Stimulated activated CD8-positive, alpha-beta memory T cell treated with anti-CD3 and anti-CD28 coated beads, Interleukin-2, amount 100 ng/mL, for 48 hours (primary cell): ENCODE measurements at places on chromosomes 3 and 15.

DNA sequence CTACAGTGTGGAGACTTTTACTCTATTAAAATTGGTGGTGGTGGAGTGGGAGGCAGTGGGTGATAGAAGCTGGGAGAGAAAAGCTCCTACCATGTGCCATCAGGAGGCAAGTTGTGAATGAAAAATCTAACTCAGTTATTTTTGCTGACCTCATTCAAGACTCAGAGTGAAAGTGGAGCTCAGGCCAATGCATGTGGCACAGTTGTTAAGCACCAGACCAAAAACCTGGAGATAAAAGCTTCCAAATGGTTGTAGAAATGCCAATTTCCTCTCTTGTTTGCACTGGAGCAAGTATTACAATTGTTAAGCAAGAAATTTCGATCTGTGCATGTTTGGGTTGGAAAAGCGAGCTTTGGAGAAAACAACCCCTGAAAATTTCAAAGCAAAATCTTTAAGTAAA, 81.5 kb upstream of the PRICKLE2 start:
- DNase-seq, result no peak

GRCh38 chr15:45148076-45149059, 18.6 kb downstream of the DUOX1 start:
- DNase-seq, result no peak

- DNase-seq, result no peak
These were observed 79.3 kb upstream of the POLG start for GRCh38 chr15:89413877-89414276.

DNA sequence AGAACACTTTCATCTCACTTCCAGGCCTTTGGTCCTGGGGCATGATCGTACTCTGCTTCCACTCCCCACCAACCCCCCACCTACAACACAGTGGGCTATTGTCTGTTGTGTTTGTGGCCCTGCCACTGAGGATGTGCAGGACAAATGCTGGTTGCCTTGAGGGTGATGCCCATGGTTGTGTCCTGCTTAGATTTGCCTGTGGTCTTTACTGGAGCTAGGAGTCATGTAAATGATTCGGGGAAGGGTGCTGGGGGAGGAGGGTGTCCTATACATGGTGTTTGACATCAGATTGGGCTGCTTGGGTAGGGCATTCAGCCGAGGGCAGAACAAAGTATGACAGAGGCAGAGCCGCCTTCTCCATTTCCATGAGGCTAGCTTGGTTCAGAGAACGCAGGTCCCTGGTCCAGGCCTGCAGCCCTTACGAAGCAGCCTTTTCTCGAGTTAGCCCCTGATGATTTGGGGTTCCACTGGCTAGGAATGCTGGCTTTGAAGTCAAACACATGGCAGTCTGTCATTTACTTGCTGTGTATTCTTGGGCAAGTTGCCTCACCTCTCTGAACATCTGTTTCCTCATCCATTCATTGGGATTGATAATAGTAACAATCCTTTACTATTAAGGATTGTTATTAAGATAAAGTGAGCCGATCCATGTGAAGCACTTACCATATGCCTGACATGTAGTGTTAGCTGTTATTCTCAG, 6.9 kb downstream of the CORO2B start:
- DNase-seq, result no peak

- no peak for DNase-seq
These were observed 16.6 kb upstream of the EHHADH start for GRCh38 chr3:185270262-185270955.

DNA sequence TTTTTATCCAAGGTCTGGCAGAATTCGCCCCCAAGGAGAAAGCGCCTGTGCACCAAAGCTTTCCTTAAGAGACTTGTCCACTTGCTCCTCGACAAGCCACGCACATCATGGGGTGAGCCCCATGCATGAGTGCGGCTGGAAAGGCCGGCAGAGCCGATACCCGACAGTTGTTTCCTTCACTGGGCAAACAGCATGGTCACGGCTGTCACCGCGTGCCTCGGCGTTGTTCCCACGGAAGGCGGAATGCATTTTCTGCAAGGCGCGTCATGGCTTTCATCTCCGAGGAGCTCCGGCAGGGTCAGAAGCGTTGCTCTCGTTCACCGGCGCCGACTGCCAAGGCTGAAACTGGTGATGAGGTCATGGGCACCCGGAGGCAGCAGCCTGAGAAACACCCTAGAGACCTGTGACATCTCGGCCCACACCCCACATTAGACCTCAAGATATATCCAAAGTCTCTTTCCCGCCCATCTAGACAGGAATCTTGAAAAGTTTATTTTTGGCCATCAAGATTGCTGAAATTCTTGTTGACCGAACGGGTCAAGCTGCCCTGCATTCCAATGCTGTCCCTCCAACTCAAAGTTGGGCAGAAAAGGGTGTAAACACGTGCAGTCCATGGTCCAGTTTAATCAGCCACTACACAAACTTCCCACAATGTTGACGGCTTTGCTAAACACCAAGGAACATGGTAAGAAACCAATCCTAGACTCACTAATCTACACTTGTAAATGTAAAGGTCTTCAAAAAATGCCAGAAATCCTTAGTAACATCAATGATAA, 604 bp upstream of the TJP1 start:
- no peak for DNase-seq

GRCh38 chr15:56741541-56741940, 8.2 kb upstream of the ZNF280D start:
- no peak for DNase-seq

GRCh38 chr3:15778332-15778858, 19.4 kb downstream of the ANKRD28 start:
- no peak for DNase-seq

DNA sequence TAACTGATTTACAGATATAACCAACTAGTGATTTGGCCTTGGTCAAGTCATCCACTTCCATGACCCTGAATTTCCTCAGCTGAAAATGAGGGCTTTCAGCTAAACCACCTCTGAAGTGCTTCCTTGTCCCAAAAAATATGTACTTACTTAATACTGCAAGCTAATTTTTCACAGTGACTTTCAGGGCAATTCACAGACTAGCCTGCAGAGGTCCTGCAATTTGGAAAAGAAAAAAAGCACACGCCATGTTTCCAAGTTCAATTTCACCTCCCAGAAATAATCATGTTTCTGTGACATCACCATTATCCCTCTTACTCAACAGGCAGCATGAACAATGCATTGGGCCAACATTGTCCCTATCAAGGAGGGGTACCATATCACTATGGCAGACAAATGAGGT, 218.2 kb downstream of the SHOX2 start:
- DNase-seq, result no peak

DNA sequence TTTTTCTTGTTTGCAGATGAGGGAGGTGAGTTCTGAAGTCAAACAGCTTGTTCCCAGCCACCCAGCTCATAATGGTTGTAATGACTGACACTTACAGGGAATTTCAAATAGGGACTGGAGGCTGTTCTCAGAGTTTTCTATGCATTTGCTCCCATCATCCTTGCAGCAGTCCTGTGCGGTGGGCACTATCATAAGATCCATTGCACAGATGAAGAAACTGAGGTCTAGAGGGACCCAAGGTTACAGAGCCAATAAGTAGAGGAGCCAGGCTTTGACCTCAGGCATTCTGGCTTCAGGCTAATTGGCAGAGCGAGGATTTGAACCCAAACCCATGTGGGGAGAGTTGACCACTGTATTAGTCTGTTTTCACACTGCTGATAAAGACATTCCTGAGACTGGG, 32.4 kb downstream of the FAH start:
- DNase-seq, result no peak

DNA sequence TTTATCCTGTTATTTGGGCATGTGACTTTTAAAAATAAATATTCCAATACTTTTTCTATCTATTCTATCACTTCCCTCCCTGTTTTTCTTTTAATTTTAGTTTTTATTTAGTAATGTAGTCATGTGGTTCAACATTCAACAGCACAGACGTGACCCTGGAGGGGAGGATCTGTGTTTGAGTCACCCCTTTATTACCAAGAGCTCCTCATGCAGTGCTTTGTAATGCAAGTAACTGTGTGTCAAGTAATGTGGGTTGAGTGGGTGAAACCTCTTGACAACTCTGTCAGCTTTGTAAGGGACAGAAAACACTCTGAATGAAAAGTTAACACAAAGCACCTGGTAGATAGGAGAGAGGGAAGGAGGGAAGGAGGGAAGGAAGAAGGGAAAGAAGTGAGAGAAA, 89.7 kb upstream of the FGF12 start:
- DNase-seq, result no peak

DNA sequence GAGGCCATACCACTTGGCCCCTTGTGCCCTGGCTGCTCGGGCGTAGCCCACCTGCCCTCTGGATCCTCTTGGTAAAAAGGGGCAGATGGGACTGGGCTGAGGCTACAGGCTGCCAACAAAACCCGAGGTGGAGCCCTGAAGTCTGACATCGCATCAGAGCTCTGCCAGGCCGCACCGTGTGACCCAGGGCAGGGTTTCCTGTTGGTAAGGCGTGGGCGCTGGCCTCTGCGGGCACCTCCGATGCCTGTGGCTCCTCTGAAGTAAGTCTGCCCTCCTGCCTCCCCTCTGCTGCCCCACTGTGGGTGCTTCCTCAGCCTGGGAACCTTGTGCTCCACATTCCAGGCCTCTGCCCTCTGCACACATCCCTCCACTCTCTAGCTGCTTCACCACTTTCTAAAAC, 8.9 kb downstream of the CHDH start:
- DNase-seq, result no peak

GRCh38 chr15:57605491-57605890, 13.8 kb downstream of the MYZAP start:
- no peak for DNase-seq

- no peak for DNase-seq
These were observed 13.2 kb downstream of the FAM162A start for GRCh38 chr3:122397201-122397600.

- DNase-seq, result no peak
These were observed 49.3 kb downstream of the HES1 start for GRCh38 chr3:194185221-194185620.

- no peak for DNase-seq
These were observed 14.5 kb downstream of the NEK10 start for GRCh38 chr3:27354588-27355203.

DNA sequence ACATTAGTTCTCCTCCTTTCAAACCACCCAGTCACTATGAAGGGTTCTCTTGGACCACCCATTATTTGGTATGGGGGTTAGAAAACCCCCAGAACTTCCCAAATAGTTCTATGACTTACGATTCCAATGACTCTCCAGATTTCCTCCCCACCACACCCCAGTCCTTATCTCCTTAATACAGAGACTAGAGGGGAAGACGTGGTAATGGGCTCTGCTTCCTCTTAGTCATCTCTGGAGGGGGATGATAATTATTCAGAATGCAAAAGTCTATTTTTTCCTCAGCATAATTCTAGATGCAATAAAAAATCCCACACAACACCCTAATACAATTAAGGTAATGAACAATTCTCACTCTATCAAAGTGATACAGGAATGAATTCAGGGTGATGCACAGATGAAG, 48.9 kb upstream of the CFAP161 start:
- DNase-seq, result no peak

GRCh38 chr3:71172189-71172588, 411.3 kb downstream of the FOXP1 start:
- DNase-seq, result no peak

GRCh38 chr3:33915796-33916546, 117.5 kb downstream of the PDCD6IP start:
- no peak for DNase-seq

- DNase-seq, result no peak
These were observed 46.6 kb upstream of the GOLGA8J start for GRCh38 chr15:30036036-30036703.

DNA sequence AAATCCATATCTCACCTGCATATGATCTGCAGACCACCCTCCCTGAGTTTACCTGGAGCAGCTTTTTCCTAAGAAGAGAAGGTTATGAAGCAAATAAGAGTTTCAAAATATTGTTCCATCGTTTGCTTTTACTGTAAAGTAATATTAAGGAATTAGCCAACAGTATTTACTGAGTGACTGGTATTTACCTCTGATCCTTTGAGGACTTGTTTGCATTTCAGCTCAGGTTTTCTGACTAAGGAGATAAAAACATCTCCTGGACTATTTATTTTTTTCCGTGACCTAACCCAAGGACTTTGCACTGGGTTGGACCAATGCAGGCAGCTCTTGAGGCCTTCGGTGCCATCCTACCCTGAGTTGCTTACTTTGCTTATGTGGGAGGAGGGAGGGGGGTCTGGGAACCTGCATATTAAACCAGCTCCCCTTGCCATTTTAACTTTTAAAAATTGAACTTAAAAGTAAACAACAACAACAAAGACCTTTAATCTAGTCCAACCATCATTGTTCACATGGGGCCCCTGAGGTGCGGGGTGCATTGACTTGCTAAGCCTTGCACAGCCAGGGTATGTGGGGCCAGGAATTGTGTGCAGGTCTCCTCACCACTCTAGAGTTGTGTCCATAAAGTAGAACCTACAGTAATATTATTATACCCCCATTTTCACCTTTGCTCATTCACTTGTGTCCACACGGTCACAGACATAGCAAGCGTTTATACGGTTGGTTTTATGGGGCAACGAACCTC, 39.3 kb downstream of the TRAK1 start:
- no peak for DNase-seq

DNA sequence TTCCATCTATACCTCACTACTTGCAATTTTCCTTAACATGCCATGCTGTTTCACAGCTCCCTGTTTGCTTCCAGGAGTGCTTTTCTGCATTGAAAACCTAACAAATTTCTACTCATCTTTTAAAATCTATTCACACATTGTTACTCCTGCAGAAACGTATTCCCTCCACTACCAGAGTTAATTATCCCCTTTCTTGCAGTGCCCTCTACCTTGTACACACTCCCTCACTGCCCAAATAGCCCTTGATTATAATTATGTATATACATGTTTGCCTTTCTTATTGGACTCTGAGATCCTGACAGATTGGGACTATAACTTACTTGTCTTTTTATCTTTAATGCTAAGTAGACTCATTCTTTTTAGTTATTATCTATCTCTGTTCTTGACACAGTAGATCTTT, 325.0 kb downstream of the OXSM start:
- DNase-seq, result no peak

DNA sequence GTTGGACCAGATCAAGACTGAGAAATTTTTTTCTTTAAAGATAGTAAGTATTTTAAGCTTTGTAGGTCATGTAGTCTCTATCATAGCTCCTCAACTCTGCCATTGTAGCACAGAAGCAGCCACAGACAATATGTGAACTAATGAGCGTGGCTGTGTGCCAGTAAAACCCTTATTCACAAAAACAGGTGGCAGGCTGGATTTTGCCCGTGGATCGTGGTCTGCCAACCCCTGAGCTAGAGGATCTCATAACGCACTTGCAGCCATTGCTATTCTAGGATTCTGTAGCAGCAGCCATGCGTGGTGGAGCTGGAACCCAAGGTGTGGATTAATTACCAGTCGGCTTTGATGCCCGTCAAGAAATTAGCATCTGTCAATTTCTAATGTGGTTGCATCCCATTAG, 68.7 kb upstream of the PLXNA1 start:
- DNase-seq, result no peak
